Activated CD4-positive, alpha-beta T cell treated with anti-CD3 and anti-CD28 coated beads, Interleukin-2, amount 10 ng/mL, durations not matched to agents 7 days and 5 days (primary cell): ENCODE measurements at places on chromosomes 12 and 14.

DNA sequence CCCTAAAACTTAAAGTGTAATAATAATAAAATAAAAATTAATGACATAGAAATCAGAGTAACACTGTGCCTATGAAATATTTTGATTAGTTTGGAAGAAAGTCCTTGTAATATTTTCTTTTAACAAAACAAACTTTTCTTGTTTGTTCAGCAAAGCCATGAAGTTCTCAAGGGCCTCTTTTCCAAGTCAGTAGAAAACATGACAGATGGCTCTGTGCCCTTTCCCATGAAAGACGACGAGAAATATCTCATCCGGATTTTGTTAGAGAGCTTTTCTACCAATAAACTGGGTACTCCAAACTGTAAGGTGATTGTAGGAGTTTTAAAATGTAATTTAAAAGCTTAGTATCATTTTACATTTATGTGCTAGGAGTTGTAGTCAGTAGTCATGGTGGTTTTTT is 54.5 kb upstream of the ASPG start:
- DNase-seq: no peak

GRCh38 chr14:68813318-68813838 is 20.5 kb upstream of the ZFP36L1 start:
- DNase-seq: no peak

- no peak for DNase-seq
Measured at GRCh38 chr14:27236601-27237000, 638.8 kb upstream of the NOVA1 start.

DNA sequence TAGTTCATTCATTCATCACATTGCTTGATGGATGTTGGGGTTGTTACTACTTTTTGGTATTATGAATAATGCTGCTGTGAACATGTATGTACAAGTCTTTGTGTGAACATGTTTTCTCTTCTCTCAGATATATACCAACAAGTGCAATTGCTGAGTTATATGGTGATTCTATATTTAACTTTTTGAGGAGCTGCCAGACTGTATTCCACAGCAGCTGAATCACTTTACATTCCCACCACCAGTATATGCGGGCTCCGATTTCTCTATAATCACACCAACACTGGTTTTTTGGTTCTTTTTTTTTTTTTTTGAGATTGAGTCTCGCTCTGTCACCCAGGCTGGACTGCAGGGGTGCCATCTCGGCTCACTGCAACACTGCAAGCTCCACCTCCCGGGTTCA is 22.2 kb upstream of the PLEKHG6 start:
- no peak for DNase-seq

DNA sequence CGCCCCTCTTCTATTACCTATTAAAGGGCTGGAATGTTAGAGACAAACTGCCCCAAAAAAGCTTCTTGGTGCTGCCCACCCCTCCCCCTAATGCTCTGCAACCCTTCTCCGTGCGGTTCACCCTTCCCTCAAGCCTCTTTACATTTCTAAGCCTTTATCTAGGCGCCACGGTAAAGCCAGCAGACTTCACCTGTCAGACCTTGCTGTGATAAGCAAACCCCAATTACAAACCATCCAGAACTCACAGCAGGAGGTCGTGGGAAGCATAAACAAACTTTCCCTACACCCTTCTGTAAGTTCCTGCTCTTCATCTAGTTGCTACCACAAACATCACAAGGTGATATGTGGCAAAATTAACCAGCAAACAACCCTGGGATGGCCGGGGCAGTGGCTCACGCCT is 56.8 kb downstream of the MOK start:
- DNase-seq: no peak

- DNase-seq: no peak
Measured at GRCh38 chr12:121774968-121775474, 18.5 kb downstream of the RHOF start.

GRCh38 chr12:110600254-110600653 is 13.7 kb upstream of the TCTN1 start:
- no peak for DNase-seq

DNA sequence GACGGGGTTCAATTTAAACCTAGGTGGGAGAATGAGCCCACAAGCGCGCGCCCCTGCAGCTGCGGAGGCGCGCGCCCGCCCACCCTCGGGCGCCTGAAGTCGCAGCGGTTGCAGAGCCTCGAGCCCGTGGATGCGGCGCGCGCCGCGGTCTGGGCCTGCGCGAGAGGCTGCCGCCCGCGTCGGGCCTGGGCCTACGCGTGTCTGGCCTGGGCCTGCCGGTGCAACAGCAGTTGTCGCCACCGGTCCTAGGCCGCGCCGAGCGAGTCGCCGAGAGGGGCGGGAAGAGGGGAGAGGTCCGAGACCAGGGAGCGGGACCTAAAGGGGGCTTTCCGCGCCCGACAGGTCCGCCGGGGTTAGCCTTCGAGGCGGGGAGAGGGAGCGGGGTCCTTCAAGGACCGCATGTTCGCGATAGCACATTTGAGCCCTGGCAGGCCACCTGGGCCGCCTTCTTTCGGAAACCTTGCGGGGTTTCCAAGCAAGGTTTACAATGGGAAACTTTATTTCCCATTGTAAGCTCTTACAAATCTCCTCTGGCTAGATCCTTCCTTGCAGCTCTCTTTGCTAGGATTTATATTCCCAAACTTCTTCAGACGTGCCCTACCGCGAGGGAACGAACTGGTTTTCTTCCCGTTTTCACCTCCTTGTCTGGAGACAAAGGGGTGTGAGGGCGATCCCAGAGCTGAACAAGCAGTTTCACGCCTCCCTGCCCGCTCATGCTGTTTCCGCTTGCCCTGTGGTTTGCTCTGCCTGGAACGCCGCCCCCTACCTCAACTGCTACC is 6.8 kb downstream of the SIX6 start:
- DNase-seq: no peak

DNA sequence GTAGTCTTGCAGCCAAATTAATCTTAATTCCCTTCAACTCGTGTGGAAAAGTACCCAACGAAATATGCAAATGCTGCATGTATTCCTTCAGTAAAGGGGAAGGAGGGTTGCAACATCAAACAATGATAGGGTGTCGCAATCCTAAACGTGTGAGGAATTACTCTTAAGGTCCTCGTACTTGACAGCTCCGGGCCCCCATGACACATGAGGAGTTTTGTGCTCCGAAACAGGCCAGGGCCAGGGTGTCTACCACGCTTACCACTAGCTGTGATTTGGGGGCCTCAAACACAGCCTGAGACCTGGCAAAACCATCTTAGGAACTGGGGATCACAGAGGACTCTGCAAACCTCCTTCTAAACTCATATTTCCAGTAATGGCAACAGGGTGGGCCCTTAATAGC is 20.4 kb downstream of the FOS start:
- no peak for DNase-seq

DNA sequence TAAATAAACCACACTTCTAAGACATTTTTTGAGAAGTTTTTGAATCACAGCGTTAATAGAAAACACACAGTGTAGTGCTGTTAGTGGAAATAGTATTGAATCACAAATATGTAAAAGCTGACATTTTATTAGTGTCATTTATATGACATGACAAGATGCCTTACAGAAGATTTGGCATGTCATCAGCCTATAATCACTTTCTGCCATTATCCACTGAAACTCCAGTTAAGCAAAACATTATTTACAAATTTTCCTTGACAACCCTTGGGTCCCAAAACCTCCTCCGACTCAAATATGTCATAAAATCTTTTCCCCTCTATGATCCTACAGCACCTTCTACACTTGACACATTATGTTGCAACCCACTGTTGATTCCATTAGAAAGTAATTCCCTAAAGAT is 376.9 kb upstream of the LRFN5 start:
- no peak for DNase-seq

DNA sequence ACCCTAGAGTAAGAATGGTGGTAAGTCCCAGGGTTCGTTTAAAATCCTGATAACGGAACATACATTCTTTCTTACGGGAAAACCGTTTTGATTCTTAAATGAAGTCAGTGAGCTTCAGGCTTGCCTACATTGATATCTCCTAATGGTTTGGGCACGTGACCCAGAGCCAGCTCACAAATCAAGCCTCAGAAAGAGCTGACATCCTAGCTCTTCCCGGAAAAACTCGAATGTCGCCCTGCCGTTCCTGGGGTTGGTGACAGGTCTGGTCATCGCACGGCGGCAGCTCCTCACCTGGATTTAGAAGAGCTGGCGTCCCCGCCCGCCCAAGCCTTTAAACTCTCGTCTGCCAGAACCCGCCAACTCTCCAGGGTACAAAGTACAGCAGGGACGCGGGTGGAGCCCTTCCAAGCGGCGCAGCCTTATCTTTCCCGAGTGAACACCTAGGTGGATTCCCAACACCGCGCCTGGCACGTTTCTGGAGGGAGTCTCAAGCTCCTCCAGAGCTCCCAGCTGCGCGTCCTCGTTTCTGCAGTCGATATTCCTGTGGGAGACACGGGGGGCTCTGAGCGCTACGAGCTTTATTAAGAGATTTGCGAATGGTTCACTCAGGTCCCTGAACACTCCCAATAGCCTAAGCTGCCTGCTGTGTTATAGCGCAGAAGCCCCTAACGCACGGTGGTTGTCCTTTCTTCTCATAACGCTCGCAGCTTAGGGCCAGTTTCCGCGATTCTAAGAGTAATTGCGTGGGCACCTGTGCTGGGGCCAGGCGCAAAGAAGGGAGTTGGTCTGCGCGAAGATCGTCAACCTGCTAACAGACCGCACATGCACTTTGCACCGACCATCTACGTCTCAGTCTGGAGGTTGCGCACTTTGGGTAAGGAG is at the start of gene SSTR1:
Gene SSTR1 (plus strand): TSS at position 169 of the 882 bp plus-strand sequence. CDS start 1,486 bp downstream, outside the sequence.
- DNase-seq: no peak

DNA sequence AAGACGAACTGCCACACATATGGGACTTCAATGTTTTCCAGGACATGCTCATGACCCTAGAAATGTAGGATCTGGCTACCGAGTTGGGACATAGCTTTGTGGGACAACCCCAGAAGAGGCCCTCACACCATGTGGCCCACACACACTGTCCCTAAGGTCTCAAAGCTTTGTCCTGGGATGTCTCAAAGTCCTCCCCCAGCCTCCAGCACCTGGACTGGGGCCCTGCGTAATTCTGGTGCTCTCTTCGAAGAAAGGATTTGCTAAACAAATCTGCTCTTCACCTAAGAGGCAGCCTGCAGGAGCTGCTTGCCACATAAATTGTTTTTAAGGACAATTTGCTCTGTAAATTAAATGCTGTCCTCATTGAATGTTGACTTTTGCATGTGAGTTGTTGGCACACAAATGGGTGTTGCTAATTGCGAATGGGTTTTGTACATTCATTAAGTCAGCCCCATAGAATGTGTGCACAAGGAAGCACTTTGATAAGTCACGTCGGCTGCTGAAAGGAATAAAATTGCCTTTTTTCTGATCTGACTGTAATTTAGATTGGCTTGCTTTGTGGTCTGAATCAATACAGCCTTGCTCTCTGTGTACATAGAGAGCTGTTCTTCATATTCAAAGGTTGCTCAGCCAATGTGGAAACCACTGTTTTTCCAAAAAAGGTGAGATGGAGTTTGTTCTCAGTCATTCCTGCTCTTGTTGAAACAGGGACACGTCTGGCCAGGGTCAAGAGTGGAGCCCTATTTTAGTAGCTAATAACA is 161.6 kb upstream of the PWP1 start:
- DNase-seq: no peak
